ENCODE measurements at places on chromosomes 3 and 15.
A peak's percentile ranks its signal among the peaks of the same experiment; 100 is the strongest.

GRCh38 chr3:143881095-143881494, 32.8 kb upstream of the SLC9A9 start:
- no peak for DNase-seq

DNA sequence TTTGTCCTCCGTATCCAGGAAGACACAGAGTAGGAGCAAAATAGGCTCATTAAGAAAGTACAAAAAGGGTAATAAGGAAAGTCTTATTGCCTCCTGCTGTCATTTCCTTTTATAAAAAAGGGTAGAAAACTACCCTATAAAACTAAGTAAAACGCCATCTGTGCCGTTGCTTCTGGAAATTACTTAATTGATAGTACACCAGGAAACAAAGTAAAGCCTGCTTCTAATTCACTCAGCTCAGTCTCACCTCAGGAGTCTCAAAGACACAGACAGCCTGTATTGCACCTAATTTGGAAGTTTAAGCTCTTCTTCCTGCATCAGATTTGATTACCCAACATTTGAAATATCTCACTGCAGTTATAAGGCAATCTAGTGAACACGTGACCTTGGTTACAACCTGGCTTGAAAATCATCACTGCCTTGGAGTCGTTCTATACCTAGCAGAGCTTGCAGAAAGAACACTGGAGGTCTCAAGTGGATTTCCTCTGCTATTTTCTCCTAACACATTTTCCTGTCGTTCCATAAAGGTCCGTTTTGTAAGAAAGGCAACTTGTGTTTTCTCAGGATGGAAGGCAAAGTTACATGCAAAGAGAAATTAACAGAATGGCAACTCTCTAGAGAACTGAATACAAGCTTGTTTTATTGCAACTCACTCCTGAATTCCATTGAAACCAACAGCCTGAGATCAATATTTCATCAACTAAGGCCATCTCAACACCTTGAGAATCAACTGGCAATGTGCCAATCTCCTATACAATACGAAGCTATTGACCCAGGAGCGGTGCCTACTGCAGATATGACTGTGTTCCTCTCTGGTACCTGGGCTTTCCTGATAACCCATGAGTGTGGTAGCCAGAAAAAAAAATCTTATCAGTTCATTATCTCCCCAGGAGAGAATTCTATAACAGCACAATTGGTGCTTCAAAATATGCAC, 203.3 kb upstream of the LMCD1 start:
- DNase-seq, result no peak

GRCh38 chr3:197309528-197310361, 11.3 kb upstream of the DLG1 start:
- no peak for DNase-seq

GRCh38 chr15:101396484-101397261, 92.8 kb downstream of the PCSK6 start:
- peak; percentile 79 for DNase-seq

DNA sequence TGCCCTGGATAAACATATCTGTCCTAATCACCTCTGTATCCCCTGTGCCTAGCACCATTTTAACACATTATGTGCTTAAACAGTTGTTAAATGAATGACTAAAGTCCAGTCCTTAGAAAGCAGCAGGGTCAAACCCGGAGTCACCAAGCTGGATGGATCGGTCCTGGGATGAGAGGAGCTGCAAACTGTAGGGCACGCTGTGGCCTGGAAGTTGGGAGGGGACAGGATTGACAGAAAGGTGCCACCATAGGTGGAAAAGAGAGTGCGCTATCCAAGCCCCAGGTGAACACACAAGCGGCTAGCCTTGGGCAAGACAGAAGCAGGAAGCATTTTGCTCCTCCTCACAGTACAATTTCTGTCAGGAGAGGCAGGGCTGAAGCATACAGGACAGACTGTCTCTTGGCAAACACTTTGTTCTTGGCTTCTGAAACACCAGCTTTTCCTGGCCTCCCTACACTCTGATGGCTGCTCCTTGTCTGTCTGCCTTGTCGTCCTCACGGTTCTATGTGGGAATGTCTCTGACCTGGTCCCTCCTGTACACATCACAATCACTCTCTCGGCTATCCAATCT, 48.4 kb upstream of the KY start:
- DNase-seq, result no peak

DNA sequence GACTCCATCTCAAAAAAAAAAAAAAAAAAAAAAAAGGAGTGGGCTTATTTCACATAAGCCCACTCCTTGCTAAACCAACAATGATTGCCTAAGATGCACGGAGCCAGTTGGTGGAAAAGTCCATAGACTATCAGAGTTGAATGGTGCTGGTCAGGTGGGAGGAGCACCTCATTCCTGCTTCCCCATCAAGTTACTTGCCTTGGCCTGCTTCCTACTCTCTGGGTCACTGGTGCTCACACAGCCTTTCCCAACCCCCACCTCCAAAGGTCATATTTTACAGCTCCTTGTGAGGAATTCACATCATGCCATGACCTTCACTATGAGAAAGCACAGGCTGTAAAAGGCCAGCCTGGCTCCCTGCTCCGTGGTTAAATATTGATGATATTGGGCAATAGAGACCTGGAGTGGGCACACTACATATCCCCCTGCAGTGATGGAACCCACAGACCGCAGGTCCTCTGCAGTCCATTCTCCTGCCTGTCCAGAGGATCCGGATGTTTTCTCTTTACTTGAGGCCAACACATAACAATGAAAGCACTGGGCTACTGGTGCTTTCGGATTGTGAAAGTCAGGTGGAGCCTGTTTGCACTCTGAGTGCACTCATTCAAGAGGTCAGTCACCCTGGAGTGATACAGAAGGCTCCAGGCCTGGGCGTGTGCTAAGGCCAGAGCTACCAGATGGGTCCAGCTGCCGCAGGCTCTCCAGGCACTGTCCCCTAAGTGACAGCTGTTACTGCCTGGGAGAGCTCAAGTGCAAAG, at the start of gene SLC51B:
SLC51B (plus strand) TSS at position 664 of the 758 bp plus-strand sequence. CDS start 4,618 bp downstream, outside the sequence.
- no peak for DNase-seq

DNA sequence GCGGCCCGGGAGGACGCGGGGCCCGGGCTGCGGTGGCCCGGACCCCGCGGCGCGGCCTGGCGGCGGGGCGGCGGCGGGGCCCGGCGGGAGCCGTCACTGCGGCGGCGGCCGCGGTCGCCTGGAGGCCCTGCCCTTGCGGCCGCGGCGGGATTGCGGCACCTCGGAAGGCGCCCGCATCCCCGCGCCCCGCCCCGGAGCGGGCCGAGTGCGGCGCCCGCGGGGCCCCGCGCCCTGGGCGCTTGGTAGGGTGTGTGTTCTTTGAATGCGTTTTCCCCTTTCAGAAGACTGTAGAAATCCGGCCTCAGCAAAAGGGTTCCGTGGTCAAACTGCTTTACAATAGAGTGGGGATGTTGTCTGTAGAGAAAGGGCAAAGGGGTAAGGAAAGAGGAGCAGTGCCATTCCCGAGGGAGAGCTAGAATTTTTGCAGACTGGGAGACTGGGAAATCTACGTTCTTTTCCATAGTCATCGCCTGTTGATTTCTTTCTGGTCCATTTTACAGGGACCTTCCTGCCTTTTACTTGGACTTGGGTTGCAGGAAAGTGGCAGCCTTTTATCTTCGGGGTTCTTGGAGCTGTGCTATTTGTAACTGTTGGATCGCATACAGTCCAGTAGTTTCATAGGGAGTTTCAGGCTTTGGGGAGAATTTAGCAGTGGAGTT, 630 bp downstream of the SNRK start:
- DNase-seq, result no peak

- peak; percentile 97 for DNase-seq
These were observed 181.4 kb downstream of the SMAD6 start for GRCh38 chr15:66883284-66883911.

DNA sequence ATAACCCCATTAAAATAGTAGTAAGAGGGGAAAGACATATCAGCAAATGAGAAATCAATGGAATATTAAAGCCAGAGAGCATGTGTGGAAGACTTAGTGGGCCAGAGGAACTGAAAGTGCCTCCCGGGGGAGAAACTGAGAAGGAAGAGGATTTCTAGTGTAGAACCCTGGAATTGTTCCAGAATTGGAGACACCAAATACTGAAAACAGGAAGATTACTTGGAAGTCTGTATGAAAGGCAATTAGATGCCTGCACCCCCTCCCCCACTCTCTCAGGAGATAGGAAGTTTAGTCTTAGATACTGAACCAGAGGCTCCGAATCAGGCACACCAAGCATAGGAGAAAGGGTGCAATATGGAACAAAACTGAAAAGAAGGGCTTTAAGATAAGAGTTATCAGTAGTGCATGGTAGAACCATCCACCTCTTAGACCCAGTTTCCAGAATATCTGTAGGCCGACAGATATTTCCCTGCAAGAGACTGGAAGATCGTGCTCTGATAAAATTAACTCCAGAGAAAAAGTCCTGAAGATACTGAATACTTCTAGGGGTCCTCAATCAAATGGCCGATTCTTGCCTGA, 32.4 kb downstream of the KLHL18 start:
- no peak for DNase-seq

- no peak for DNase-seq
These were observed 6.9 kb downstream of the AHSG start for GRCh38 chr3:186619787-186620212.

DNA sequence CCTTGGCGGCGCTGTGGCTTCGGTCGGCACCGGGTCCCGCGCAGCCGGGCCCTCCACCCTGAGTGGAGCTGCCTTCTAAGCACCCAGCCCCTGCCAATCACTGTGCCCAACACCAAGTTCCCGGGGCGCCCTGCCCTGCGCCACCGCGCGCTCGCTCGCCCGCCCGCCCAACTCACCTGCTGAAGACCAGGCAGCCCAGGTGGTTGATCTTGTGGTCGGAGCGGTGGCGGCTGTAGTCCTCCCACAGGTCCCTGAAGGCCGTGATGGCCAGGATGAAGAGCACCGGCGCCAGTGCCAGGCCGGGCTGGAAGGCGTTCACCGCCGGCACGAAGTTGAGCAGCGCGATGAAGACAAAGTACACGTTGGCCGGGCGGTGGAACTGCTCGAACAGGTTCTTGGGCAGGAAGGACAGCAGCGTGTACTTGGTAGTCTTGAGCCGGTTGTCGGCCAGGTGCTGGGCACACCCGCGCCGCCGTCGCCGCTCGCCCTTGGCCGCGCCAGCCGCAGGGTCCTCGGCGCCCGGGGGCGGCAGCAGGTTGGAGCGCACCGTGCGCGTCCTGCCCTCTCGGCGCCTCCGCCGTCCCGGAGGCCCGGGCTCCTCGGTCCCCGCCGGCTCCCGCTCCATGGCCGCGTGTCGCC, 536 bp downstream of the ATP10A start:
- peak; percentile 90 for DNase-seq
